LNCaP clone FGC (cell line): ENCODE measurements at places on chromosomes 4 and X.

- no peak for DNase-seq
These were observed 1.6 kb upstream of the FAM149A start for GRCh38 chr4:186102931-186103330.

DNA sequence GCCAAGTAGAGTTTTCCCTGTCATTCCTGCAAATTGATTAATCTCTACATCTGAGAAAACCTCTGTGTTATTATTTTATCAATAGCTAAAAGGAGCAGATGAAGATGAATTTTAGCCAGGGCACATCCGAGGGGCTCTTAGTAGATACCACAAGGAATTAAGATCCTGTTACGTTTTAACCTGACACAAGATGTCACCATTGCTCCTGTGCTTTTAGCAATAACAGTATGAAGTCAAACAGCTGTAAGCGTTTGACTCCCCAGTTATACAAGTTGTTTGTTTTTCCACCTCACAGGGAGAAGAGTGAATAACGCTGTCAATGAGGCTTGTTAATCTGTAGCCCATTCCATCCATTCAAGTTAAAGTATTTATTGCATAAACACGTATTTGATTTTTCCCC lies 76.0 kb upstream of the AP1S2 start:
- peak; percentile 19 for DNase-seq

DNA sequence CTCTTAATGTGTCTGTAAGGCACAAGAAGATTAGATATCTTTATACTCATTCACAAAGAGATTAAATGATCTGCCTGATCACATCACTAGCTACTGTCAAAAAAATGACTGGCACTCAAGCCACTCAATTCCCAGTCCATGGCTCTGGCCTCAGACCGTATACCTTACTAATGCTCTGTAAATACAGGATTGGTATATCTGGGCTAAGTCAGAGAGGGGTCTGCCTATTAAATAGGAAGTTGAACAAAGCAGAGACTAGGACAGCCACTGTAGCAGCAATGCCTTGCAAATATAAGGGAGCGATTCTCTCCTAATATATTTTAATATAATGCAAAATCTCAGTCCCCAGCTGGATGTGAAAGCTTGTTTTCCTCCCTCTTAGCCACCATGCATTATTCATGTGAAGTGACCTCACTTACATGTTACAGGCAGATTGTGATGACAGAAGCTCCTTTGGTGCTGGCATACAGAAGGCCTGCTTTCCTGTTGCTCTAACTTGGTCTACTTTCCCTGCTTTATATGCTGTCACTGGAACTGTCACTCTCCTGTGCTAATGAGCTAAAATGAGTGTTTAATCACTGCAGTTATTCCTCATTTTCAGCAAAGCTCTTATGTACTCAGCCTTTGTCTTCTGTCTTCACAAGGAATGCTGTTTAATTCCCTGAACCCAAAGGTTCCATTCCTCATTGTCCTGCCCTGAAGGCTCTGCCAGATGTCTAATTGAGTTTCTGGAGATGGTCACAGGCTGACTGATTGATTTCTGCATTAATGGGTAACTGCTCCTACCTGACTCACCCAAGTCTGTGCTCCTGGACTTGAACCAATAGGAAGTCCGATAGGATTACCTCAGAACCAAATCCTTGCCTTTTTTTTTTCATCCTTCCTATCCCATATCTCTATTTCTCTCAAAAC lies 578.2 kb downstream of the KLHL13 start:
- no peak for DNase-seq

GRCh38 chrX:39238006-39238405 lies 436.7 kb downstream of the MID1IP1 start:
- no peak for DNase-seq

DNA sequence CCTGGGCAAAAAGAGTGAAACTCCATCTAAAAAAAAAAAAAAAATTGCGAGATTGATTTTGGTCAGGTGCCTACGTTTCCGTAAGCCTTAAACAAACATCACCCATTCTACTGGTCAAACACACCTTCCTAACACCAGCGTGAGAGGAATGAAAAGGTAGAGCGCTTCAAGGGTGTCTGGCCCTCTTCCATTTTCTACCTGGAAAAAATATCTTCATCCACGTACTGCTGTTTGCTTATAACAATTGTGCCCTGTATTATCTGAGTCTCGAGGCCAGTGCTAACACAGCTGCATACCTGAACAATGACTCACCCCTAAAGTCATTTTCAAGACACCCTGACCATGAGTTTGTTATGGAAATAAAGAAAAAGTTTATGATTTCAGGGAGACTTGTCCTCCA lies 13.9 kb downstream of the TMSB4X start:
- peak; percentile 91 for DNase-seq

GRCh38 chr4:41620594-41621256 lies 82.8 kb downstream of the LIMCH1 start:
- DNase-seq, result no peak

GRCh38 chrX:77742788-77743476 lies 43.1 kb downstream of the ATRX start:
- peak; percentile 27 for DNase-seq

- no peak for DNase-seq
These were observed 16.9 kb downstream of the ACTRT1 start for GRCh38 chrX:128035318-128035717.

GRCh38 chr4:22071749-22072148 lies 123.2 kb upstream of the KCNIP4 start:
- no peak for DNase-seq

GRCh38 chrX:76279007-76279406 lies 106.1 kb downstream of the PBDC1 start:
- peak; percentile 30 for DNase-seq

- no peak for DNase-seq
These were observed 42.4 kb upstream of the ARHGEF6 start for GRCh38 chrX:136823175-136823574.

DNA sequence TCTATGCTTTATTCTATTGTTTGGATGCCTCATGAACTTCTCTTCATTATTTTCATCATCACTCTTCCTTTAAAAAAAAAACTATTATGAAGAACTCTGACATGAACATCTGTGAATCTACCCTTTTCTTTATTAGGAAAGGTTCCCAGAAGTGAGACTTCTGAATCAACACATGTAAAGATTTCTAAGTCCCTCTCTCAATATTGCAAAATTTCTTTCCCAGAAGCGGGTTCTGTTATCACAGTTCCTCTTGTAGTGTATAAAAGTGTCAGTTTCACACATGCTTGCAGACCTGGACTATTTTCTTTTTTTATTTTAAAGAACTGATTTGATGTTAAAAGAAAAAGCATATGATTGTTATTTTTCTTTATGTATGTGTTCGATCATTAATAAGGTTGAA lies 330.8 kb upstream of the KLF3 start:
- no peak for DNase-seq

GRCh38 chrX:130446974-130447373 lies 45.2 kb downstream of the RBMX2 start:
- no peak for DNase-seq

DNA sequence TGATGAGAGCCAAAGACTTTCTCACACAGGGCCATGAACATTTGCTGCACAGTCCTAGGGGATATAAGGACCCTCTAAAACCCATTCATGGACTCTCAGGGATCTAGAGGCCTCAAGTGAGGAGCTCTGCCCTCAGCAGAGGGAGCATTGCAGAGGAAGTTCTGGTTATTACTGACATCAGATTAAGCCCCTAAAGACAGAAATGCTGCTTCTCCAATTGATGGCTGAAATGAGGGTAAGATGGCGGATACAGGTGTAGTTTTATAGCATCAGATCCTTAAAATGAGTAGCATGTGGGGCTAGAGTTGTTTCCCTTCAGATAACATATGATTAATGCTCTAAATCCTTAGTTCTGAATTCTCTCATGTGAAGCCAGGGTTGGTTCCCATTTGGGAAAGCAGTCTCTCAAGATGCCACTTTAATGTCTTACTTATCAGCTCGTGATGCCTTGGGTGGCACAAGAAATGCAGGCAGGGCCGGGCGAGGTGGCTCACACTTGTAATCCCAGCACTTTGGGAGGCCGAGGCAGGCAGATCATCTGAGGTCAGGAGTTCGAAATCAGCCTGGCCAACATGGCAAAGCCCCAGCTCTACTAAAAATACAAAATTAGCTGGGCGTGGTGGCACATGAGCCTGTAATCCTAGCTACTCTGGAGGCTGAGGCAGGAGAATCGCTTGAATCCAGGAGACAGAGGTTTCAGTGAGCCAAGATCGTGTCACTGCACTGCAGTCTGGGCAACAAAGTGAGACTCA lies 7.9 kb downstream of the RHOH start:
- no peak for DNase-seq

DNA sequence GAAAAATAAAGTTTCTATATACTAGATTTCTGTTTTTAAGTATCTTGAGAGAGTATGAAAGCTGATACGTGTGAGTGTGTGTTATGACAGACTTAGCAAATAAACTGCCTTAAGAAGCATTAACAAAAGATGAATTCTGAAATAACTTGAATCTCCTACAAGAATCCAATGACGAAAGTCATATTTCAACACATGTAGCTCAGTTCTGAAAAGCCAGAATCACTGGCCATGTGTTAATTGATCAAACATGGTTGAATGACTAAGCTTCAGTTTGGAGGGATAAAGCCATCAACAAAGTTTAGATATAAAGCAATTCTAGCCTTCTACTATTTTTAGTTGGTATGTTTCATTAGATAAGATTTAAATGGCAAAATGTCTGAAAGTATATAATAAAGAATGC lies 88.5 kb upstream of the ETNPPL start:
- DNase-seq, result no peak

- no peak for DNase-seq
These were observed 353.1 kb upstream of the BOD1L1 start for GRCh38 chr4:13980317-13981310.

- DNase-seq, result no peak
These were observed 38.9 kb upstream of the TLR2 start for GRCh38 chr4:153645183-153645582.

- DNase-seq, result no peak
These were observed 77.5 kb downstream of the MAGED4 start for GRCh38 chrX:52262195-52262546.

GRCh38 chr4:105989485-105990242 lies 94.4 kb downstream of the NPNT start:
- no peak for DNase-seq

GRCh38 chr4:124055896-124056295 lies 656.6 kb downstream of the ANKRD50 start:
- no peak for DNase-seq

DNA sequence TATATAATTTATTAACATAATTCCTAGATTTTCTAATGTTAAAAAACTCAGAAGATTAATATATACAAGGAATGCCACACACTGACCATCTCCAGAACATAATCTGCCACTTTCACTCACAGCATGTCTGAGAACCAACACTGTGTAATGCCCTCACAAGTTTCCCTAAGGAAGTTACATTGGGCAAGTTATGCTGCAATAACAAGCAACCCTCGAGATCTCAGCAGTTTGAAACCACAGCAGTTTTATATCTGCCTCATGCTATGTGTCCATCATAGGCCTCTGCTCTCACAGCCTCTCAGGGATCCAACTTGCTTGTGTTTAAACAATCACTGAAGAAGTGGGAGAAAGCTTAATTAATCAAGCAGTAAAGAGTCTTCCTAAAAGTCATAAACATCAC lies 250.0 kb upstream of the SLC7A11 start:
- no peak for DNase-seq

- no peak for DNase-seq
These were observed 146.7 kb downstream of the CHIC2 start for GRCh38 chr4:53917729-53918128.

GRCh38 chr4:26566133-26566532 lies 17.8 kb upstream of the TBC1D19 start:
- peak; percentile 31 for DNase-seq

GRCh38 chr4:154076921-154077320 lies 288.0 kb upstream of the SFRP2 start:
- DNase-seq, result no peak

DNA sequence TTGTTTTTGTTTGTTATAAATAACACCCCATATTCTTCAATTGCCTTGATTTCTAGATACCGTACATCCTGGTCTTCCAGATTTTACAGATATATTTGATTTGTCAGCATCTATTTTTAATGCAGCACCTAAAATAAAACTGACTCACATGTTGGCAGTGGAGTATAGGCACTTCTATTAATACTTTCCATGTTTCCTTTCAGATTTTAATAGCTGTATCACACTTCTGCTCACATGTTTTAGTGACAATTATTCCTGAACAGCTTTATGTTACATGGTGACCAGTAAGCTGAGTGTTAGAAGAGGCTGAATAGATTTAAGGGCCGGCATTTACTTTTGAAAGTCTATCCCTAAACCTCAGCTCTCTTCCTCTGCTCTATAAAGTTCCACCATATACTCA lies 46.1 kb downstream of the C4orf46 start:
- DNase-seq, result no peak

- no peak for DNase-seq
These were observed 4.7 kb downstream of the HS3ST1 start for GRCh38 chr4:11424000-11424399.

DNA sequence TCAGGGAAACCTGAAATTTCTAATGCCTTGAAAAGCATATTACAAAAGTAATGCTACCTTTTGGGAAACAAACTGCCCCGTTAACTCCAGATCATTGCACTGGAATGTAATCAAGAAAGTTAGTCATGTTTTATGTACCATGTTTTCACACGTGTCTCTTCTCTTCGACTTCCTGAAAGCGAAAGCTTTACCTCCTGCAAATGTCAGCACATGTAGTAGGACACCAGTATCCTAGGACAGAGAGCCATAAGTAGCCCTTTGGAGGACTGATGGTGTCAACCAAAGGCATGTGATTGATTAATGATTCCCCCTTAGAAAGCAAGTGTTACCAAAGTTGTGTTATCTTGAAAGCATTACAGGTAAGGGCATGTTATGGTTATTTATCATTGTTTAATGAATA lies 8.8 kb upstream of the MND1 start:
- no peak for DNase-seq

GRCh38 chr4:68299492-68300457 lies 50.1 kb downstream of the YTHDC1 start:
- DNase-seq, result no peak

DNA sequence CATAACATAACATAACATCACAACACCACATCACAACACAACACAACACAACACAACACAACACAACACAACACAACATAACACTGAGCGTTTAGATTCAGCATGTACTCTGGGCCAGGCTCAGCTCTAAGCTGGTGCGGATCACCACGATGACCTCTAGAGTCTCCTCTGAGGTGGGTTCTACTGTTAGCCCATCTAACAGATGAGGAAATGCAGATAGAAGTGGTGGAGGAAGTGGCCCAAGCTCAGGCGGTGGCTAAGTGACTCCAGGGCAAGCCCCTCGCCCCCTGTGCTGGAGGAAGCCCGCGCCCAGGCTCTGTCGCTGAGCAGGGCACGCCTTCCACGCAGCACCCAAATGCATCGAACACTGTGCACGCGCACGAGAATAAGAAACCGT lies 45.3 kb upstream of the CDKN2AIP start:
- no peak for DNase-seq
